ENCODE measurements at places on chromosomes 4 and X. TPM values are rescaled to one million over a fixed set of nuclear protein-coding genes. Genes with fewer than 3 reads are reported as not detected.

Gene KDR
- 42.6 TPM for total RNA-seq

Gene CHRNA9
- total RNA-seq, result not detected

Gene VSIG4
- 27.5 TPM for total RNA-seq

Gene TXK
- 0.43 TPM for total RNA-seq

Gene MSX1
- total RNA-seq, result 3.8 TPM

Gene WDR19
- total RNA-seq, result 8.5 TPM

Gene RTL5
- total RNA-seq, result 2.4 TPM

Data from heart left ventricle (tissue), 16 donors.